ENCODE measurements at places on chromosomes 5 and 9.

DNA sequence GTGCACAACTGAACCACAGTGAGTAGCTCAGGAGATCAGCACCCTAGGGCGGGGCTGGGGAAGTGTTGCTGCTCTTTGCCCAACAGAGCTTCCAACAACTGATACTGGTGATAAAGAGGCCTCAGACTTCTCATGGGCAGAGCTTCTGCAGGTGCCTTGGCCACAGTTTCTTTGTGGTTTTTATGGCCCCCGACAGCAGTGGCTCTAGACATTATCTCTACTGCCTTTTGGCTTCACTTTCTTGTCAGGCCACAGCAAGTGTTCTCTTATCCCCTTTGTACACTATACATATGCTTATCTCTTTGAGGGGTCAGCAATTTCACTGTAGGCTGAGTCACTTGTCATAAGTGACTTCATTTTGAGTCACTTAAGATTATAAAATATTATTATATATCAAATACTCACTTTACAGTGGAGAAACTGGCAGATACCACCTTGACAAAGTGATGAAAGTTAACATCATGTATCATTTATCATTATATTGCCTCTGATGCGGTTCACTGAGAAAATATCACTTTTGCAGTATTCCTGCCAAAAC is 90.9 kb upstream of the COX7C start:
- DNase-seq: no peak

GRCh38 chr5:82354543-82354942 is 76.4 kb upstream of the RPS23 start:
- DNase-seq: no peak

GRCh38 chr5:123496892-123497291 is 15.1 kb upstream of the CSNK1G3 start:
- no peak for DNase-seq

DNA sequence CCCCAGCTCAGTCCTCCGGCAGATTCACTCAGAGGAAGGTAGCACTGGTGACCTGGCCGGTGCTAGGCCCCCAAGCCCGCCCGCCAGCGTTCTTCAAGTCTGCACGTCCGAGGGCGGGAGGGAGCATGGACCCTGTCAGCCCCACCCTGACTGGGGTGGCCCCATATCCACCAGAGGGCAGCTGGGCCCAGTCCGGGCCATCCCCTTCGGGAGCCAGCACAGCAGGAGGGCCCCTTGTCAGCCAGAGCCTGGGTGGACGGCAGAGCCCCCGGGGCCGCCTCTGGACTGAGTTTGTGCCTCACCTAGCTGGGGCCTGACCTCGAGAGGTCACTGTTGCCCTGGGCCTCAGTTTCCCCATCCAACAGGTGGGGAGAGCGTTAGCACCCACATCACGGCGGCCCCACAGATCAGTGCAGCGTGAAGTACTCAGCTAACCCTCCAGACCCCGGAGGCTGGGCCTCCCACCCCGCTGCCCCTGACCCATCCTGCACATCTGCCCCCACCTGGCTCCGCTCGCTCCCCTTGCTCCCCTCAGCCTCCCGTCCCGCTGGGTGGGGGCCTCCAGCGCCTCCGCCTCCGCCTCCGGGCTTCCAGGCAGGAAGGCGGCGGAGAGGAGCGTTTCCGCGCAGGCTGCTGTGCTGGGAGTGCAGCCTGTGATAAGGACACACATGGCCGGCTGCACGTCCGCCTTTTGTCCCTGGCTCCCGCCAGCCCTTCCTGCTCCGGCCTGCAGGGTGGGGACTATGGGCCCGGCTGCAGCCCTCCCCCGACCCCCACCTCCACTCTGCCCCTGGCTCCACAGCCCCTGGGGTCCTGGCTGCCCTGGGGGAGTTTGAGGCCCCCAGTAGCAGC is 16.6 kb upstream of the EGFL7 start:
- no peak for DNase-seq

DNA sequence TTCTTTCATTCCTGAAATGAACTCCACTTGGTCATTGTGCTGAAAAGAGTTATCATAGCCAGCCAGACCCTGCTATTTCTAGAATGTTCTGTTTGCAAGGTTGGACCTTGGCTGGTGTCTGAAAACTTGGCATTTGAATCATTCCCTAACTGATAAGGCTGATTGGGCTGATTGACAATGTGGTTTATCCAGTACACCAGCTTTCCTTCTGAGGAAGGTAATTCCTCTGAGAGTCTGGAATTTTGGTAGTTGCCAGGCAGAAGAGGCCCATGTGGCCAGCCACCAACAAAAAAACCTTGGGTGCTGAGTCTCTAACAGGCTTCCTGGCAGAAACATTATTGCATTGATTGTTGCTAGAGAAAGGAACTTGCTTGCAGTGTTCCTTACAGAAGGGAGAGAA is 15.3 kb downstream of the SEC61B start:
- DNase-seq: no peak

DNA sequence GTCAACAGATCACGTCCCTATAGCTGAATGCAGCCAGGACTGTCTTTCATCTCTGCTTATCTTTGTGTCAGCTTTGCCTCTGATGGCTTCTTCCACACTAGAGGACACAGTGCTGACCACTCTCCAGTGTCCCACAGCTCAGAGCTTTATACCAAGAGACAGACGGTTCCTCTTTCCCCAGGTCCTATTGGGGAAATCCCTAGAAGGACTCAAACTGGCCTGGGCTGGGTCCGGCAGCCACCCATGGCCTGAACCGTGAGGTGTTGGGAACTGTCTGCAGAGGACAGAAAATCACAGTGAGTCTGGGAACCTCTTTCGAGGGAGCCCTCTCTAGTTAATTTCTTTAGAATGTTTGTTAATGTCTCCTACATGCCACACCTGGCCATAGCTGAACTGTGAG is 68.3 kb upstream of the SHB start:
- no peak for DNase-seq

- no peak for DNase-seq
Observed at GRCh38 chr5:42235241-42235640, 188.0 kb upstream of the GHR start.

GRCh38 chr9:129677456-129677855 is 12.0 kb downstream of the PRRX2 start:
- no peak for DNase-seq

DNA sequence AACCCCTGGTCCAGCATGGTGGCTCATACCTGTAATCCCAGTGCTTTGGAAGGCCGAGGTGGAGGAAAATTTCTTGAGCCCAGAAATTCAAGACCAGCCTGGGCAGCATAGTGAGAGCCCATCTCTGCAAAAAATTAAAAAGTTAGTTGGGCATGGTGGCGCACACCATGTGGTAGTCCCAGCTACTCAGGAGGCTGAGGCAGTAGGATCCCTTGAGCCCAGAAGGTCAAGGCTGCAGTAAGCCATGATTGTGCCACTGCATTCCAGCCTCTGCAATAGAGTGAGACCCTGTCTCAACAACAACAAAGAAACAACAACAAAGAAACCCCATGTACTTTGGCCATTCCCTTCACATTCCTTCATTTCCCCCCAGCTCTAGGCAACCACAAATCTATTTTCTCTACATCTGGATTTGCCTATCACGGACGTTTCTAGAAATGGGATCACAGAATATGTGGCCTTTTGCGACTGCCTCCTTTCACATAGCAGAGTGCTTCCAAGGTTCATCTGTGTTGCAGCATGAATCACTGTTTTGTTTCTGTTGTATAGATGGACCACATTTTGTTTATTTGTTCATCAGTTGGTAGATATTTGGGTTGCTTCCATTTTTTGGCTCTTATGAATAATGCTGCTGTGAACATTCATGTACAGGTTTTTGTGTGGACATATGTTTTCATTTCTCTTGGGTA is 17.9 kb downstream of the MIGA2 start:
- DNase-seq: no peak

- DNase-seq: no peak
Observed at GRCh38 chr9:34185778-34186551, 7.1 kb downstream of the UBAP1 start.

GRCh38 chr9:99071313-99072039 is 33.4 kb upstream of the TGFBR1 start:
- DNase-seq: no peak

DNA sequence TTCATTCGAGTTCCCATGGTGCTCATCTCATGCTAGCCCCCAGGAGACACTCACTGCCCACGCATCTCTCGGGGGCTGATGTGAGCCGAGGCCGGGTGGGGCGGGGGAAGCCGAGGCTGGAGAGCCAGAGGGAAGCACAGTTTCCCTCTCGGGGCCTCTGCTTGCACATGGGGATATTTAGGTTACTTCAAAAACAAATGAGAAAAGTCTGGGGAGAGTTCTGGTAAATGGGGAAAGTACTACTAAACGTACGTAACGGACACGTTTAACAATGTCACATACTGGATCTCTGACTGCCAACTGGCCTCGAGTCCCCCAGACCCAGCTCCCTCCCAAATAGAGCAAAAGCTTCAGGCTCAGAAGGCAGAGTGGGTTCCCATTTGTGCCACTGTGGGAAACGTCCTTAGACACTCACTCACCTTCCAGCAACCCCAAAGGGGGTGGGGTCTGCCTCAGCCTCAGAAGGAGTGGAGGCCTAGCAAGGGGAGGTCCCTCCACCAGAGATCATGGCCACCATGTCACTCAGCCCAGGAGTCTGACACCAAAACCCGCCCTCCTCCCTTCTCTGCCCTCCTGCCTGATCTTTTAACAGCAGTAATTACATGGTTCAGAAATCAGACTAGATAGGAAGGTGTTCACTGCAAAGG is 33.8 kb upstream of the NTNG2 start:
- no peak for DNase-seq

- no peak for DNase-seq
Observed at GRCh38 chr5:139131465-139131864, 66.7 kb downstream of the SIL1 start.

- DNase-seq: no peak
Observed at GRCh38 chr9:137482094-137482781, 23.1 kb upstream of the NSMF start.

DNA sequence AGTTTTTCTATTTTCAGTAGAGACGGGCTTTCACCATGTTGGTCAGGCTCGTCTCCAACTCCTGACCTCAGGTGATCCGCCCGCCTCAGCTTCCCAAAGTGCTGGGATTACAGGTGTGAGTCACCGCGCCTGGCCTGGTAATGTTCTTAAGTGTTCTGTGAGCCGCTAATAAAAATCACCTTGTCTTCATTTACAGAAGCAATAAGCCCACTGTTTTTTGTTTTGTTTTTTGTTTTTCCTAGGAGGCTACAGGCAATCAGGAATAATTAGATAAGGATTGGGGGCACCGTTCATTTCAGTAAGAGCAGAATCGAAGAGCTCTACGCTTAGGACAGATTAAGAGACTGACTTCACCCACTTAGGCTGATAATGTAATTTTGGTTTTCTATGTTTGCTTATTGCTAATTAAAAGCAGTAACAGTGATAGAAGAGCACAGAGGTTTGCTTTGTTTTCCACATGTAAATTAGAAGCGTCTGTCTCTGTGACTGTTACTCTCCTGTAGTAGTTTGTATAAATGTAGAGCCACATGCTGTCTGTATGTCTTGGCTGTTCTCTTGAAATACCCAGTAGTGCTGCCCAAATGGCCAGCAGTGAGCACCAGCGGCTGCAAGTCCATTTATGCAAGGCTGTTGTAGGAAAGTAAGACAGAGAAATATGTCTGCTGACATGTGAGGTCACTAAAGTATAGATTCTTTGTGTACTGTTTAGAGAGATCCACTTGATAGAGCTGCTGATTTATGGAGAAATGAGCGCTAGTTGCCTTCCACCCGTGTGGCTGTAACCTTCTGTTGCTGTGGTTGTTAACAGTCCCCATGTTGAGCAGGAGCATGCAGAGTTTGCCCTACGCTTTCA is 30.5 kb downstream of the TRIO start:
- DNase-seq: no peak

- DNase-seq: no peak
Observed at GRCh38 chr5:114243972-114244317, 117.9 kb upstream of the KCNN2 start.

GRCh38 chr9:131704141-131704983 is 35.5 kb downstream of the RAPGEF1 start:
- no peak for DNase-seq

- DNase-seq: no peak
Observed at GRCh38 chr9:100104314-100104713, 5.3 kb downstream of the INVS start.

GRCh38 chr9:125757834-125758233 is 10.7 kb downstream of the PBX3 start:
- no peak for DNase-seq

DNA sequence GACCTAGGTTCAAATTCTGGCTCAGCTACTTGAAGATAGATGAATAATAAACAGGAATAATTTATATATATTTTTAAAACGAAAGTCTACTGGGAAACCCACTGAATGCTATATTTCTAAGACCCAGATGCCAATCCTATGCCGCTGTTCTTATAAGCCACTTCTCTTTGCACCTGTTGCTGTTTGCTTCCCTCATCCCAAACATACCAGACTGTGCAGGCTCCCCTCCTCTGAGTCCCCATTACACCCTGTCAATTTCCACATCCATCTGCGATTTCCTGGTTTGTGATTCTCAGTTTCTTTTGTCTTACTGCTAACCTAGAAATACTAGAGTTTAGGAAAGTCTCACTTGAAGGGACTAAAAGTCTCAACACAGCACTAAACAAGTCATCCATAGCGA is 92.8 kb upstream of the CAST start:
- DNase-seq: no peak

GRCh38 chr5:66338828-66339227 is 194.7 kb downstream of the SREK1 start:
- no peak for DNase-seq

- no peak for DNase-seq
Observed at GRCh38 chr9:101443364-101443771, 7.8 kb upstream of the ALDOB start.

DNA sequence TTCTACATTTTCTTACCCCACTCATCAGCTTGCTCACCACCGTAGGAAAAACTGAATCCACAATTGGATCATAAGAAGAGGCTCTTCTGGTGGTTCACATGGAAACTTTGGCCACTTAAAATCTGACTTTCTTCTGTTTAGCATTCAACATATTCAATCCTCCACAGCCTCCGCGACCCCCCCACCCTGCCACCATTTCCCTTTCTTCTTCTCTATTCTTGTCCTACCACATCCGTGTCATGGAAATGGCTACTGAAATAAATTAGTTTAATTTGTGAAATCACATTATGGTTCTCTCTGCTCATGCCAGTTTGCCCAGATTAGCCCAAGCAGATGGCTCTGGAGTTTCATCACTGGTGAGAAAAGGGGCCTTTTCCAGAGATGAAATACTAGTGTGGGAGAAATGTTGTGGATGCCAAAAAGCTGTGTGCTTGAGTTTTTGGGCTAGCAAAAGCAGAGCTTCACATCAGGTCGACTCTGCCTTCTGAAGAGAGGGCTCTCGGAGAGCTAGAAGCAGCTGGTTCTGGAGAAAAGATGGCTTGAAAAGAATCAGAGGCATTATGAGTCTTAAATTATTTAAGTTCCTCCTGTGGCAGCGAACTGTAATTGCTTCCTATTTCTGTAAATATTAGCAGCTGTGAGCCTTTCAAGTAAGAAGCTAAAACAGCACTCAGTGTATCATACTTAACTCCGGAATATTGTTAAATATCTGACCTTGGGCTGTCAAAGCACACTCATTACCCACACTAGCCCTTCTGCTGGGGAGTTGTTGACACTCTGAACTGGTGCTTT is 107.1 kb downstream of the MAT2B start:
- no peak for DNase-seq

GRCh38 chr9:127749090-127749787 is 14.1 kb upstream of the TOR2A start:
- DNase-seq: no peak

- no peak for DNase-seq
Observed at GRCh38 chr9:124457887-124458431, 7.7 kb downstream of the ADGRD2 start.

Data from NK-92 treated with Interleukin-12 subunit alpha and Interleukin-12 subunit beta, amount 100 ng/mL, for 24 hours (cell line).